ENCODE measurements at places on chromosomes 16 and 17.

DNA sequence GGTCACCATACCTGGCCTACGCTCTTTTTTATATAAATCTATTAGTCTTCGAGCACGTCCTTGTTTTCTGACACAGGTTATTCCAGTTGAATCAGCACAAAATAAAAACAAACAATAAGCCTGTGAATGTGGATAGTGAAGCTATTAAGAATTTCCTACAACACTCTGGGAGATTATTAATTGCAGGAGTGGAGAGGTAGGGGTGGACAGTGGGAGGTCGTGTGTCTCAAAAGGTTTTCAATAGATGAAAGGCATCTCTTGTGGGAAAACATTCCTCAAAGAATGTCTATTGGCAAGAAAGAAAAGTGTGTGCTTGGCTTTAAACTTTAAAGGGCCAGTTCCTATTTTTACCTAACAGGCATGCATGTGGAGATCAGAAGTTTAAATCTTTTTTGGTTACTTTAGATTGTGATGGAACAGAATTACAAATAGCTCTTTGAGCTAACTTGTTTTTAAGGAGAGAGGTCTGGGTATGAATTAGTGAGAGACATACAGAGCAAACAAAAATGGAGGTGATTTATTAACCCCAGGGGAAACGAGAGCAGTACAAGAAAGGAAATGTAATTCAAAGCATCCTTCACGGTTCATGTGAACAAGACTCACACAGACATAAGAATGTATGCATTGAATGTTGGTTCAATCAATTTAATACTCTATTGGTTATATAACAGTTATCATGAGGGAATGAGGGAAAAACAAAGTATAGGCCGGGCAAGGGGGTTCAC is 9.0 kb downstream of the SMYD4 start:
- DNase-seq, result no peak

DNA sequence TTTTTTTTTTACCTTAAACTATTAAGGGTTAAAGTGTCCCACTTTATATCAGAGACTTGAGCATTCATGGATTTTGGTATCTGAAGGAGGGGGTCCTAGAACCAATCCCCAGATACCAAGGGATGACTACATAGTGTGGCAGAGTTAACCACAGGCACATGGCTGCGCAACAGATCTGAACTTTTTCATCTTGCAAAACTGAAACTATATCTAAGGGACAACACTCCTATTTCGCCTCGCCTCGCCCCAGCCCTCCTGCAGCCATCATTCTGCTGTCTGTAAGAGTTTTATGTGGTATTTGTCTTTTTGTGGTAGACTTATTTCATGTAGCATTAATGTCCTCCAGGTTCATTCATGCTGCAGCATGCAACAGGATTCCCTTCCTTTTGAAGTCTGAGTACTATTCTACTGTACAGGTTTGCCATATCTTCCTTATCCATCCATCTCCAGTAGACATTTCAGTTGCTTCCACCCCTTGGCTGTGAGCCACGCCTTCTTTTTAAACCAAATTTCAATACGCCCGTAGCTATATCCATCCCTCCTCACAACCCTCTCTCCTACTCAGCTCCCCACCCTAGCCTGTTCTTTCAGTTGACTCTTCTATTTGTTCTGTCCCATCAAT is 53.2 kb downstream of the AMFR start:
- DNase-seq, result no peak

- no peak for DNase-seq
Observed at GRCh38 chr16:27248036-27248435, 20.5 kb downstream of the NSMCE1 start.

GRCh38 chr16:87951552-87952538 is 611 bp downstream of the BANP start:
- no peak for DNase-seq

GRCh38 chr17:28112181-28112580 is 69.7 kb downstream of the NLK start:
- DNase-seq, result no peak

DNA sequence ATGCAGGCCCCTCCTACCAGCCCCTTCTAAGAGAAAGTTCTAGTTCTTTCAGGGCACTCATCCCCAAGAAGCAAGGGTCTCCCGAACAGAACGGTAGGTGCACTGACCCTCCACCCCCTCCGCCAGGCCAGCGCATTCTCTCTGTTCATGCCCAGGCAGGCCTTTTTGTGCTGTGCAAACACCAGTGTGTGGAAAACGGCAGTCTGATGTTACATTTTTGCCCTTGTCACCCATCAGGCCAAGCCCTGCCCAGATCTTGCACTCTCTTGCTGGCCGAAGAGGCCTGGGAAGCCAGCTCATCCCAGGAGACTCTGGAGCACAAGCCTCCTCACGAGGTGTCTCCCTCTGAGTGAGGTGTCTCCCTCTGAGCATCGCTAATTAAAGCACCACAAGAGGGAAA is 16.1 kb upstream of the MTSS2 start:
- no peak for DNase-seq

DNA sequence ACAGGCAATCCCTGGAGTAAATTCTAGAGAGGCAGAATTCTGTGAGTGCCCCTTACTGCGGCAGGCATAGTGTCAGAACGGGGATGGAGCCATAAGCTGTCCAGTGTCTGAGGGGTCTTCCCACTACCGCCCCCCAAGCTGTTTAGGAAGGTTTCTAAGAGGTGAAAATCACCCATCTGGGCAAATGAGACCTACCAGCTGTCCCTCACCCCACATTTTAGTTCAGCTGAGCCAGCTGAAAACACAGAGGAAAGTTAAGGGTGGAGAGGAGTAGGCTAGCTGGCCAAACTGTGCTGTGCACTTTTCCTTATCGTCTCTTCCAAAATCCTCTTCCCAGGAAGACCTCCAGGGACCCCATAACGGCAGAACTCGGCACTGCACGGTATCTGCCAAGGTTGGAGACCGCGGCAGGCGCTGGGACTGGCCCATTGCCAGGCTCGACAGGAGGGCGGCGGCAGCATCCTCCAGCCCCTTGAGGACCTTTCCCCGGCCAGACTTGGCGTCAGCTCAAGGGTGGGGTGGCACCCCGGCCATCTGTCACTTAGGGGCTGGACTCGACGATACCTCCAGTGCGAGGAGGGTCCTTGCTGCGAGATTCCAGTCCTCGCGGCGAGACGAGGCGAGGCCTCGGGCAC is 955 bp downstream of the ACLY start:
- peak; percentile 13 for DNase-seq

- DNase-seq, result no peak
Observed at GRCh38 chr16:56320811-56321558, 104.4 kb downstream of the AMFR start.

- no peak for DNase-seq
Observed at GRCh38 chr16:1420111-1420539, 422 bp downstream of the UQCC4 start.

DNA sequence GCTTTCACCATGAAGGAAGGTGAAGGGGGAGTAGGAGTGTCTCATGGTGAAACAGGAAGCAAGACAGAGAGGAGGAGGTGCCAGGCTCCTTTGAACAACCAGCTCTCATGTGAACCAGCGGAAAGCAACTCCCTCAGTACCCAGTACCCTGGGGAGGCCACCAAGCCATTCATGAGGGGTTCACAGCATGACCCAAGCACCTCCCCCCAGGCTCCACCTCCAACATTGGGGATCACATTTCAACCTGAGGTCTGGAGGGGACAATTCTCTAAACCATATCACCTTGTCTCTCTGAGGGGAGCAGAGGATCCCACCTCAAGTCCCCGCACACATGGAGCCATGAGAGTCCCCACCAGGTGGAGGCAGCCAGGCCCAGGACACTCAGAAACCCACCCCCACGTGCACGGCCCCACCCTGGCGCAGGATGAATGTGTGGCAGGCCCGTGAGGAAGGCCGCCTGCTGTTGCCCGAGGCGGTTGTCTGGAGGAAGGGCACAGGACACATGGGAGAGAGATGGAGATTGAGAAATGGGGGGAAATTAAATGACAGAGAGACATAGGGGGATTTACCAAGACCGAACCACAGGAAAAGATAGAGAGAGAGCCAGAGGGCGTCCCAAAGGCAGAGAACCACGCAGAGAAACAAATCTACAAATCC is 85.9 kb downstream of the TMEM132E start:
- DNase-seq, result no peak

DNA sequence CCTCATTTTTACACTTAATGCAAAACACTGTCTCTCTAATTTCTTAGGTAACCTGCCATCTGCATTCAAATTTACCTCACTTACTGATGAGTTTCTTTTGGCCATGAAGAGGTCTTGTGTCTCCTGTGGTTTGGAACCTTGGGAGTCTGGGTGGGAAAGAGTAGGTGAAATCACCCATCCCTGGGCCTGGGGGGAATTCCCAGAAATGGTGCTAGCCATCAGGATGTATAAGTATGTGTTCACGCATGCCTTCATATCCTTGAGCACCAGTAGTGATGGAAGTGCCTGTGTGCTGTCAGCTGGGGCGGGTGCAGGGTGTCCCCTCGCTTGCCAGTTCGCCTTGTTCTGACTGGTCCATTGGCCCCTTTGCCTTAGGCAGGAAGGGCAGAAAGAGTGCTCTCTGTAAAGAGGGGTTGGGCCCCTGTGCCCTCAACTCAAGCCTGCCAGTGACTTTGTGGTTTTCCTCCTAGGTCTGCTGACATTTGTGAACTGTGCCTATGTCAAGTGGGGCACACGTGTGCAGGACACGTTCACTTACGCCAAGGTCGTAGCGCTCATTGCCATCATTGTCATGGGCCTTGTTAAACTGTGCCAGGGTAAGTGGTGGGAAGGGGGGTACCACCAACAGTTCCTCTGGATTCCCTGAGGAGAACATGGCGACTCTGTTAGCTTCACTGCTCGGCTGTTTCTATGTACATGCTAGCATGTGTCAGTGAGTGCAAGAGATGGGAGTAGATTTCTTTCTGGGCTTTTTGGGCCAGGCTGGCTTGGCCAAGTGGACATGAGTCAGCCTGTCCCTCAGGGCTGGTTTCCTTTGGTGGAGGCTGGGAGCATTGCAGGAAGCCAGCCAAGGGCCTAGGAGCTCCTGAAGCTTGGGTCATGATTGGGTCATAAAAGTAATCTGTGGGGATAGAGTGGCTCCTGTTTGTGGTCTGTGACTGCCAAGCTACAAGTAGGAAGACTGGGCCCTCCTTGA is 23.2 kb downstream of the SLC7A6OS start:
- peak; percentile 37 for DNase-seq

- DNase-seq, result no peak
Observed at GRCh38 chr17:76368545-76368944, 14.8 kb upstream of the PRPSAP1 start.

GRCh38 chr17:70168977-70169708 is at the start of gene KCNJ2:
Gene KCNJ2 (plus strand): TSS chr17:70169532. CDS start chr17:70175040, 5,508 bp downstream.
- peak; percentile 9 for DNase-seq

DNA sequence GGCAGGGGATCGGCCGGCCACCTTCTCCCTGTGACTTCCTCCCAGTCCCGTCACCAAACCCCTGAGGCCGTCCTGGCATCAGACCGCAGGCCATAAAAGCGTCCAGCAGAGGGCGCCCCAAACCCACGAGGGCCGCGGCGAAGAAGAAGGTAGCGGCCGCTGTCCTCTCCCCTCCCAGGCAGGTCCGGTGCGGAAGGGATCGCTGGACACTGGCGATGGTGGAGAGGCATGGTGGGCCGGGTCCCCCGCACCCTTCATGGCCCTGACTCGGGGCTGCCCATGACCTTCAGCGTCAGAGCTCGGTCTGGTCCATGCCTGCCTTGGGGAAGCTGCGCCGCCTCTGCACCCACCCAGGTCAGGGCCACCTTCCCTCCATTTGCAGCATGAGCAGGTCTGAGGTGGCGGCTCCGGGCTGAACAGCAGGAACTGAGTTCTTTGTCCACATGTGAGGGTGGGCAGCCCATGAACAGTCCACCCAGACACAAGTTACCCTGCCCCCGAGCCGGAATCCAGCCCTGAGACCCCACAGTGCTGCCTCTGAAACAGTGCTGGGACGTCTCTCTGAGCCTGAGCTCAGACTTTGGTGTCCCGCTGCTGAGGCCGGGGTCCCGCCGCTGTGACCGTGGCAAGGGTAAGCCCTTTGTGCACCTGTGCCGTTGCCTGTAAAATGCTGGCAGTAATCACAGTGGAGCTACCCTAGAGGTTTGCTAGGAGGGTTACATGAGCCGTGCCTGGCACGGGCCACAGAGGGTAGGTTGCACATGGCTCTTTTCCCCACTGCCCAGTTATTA is 40.8 kb upstream of the CMIP start:
- peak; percentile 70 for DNase-seq

GRCh38 chr17:82098939-82099763 is 1.1 kb upstream of the FASN start:
- no peak for DNase-seq

- DNase-seq, result no peak
Observed at GRCh38 chr16:66587881-66588600, 8.8 kb downstream of the CMTM2 start.

DNA sequence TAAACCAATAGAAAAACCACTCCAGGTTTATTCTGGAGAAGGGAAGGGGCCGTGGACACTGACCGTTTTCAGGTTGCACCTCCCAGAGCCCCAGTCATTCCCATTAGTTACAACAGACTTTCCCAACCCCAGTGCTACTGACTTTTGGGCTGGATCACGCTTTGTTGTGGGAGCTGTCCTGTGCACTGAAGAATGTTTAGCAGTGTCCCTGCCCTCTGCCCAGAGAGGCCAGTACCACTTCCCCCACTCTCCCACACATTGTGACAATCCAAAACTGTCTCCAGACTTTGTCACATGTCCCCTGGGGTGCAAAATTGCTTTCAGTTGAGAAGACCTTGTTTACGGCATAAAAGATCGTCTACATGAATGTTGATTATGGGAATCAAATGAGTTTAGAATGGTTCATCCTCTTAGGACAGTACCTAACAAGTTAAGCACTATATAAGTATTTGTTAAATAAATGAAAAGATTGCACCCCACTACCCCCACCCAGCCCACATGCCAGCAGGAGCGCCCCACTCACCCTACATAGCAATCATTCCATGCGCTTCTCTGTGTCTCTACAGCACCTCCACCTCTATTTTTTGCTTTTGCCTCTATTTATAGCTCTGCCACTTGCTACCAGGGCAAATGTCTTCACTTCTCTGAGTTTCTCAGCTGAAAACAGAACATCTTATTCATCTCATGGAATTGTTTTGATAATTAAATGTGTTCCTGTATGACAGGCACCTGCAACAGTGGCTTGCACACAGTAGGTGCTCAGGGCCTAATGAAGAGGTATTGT is 104.9 kb downstream of the AXIN2 start:
- no peak for DNase-seq

- DNase-seq, result no peak
Observed at GRCh38 chr17:74182041-74182723, 21.3 kb upstream of the RPL38 start.

DNA sequence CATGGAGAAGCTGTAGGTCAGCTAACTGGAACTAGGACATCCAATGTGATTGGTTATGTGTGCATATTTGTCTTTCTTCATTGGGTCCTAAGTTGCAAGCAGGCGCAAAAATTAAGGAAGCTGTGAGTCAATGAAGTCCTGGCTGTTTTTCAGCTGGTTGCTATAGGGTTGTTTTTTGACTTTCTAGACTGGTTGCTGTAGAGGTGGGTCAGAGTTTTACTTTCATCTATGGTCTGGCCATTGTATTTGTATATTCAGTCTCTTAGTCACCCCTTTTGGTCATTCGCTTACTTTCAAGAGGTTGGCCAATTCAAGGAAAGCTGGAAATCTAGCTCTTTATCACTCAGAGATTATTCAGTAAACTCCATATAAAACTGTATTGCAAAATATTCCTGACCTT is 62.0 kb upstream of the AMZ2 start:
- no peak for DNase-seq

- no peak for DNase-seq
Observed at GRCh38 chr16:67519242-67519641, 9.4 kb upstream of the RIPOR1 start.

- DNase-seq, result no peak
Observed at GRCh38 chr16:14527411-14528044, 102.5 kb downstream of the PARN start.
